ENCODE measurements at places on chromosomes 13 and 19. TPM values are rescaled to one million over a fixed set of nuclear protein-coding genes. Genes with fewer than 3 reads are reported as not detected.

GRCh38 chr19:43776286-43776685 lies 4.5 kb downstream of the KCNN4 start:
- no peaks in the 10 kb centered on the region for H3K36me3 ChIP-seq
- peaks cover 25% of the 10 kb centered on the region for H3K4me1 ChIP-seq
- H3K27me3 ChIP-seq, result no peaks in the 10 kb centered on the region
- no peak for DNase-seq

Gene ZNF112
- total RNA-seq, result 2.6 TPM

- no peaks in the 10 kb centered on the region for H3K36me3 ChIP-seq
- peaks cover 24% of the 10 kb centered on the region for H3K27me3 ChIP-seq
- no peak overlapping the region for H3K27ac ChIP-seq
- H3K4me3 ChIP-seq, result no peak overlapping the region
Observed at GRCh38 chr19:54952591-54953344, 5.4 kb upstream of the NLRP7 start.

Gene COX6B2
- total RNA-seq, result not detected

Gene MEIOSIN
- total RNA-seq, result not detected

GRCh38 chr13:21638319-21639282 lies 32.3 kb upstream of the FGF9 start:
- no peaks in the 10 kb centered on the region for H3K27me3 ChIP-seq
- H3K36me3 ChIP-seq, result no peaks in the 10 kb centered on the region
- H3K4me3 ChIP-seq, result no peak overlapping the region
- DNase-seq, result no peak
- no peaks in the 10 kb centered on the region for H3K4me1 ChIP-seq

Gene CRTC1
- 8.4 TPM for total RNA-seq

Gene DGKH
- 11.0 TPM for total RNA-seq

Measured in heart right ventricle (tissue), 16 donors.